ENCODE measurements at places on chromosomes 11 and 22.

- no peak overlapping the region for H3K4me3 ChIP-seq
- H3K4me1 ChIP-seq, result no peaks in the 10 kb centered on the region
- no peaks in the 10 kb centered on the region for H3K27me3 ChIP-seq
- no peaks in the 10 kb centered on the region for H3K36me3 ChIP-seq
- DNase-seq, result no peak
- H3K27ac ChIP-seq, result no peak overlapping the region
Observed at GRCh38 chr11:134398079-134398444, 14.0 kb downstream of the B3GAT1 start.

DNA sequence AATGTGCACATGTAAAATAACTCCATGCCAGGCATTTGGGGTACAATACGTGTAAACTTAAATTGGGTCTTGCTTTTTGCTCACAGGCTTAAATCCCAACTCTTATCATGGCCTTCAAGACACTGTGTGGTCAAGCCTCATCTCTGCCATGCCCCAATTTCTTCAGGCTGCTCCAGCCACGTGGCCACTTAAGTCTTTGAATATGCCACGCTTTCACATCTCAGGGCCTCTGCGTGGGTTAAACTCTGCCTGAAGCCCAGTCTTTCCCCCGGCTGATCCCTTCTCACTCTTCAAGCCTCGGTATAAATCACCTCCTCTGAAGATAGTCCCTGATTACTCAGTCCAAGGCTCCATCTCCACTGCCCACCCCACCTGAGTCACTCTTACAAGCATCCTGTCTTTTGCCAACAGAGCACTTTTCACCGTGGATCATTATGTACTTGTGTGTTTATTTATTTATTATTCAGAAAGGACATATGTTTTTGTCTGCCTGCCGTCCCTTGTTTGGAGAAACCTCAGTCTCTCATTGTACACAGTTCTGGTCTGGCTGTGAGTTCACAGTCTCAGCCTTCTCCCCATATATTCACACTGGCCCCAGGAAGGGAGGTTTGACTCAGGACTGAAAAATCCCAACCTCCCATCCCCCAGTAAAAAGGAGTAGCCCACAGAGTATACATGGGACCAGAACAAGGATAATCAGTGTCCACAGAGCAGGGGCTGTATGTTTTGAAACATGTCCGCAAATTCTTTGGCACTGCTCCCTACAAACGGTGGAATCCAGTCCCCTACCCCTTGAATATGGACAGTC, 344.7 kb downstream of the MN1 start:
- H3K4me3 ChIP-seq, result no peak overlapping the region
- no peak for DNase-seq
- H3K27ac ChIP-seq, result no peak overlapping the region

DNA sequence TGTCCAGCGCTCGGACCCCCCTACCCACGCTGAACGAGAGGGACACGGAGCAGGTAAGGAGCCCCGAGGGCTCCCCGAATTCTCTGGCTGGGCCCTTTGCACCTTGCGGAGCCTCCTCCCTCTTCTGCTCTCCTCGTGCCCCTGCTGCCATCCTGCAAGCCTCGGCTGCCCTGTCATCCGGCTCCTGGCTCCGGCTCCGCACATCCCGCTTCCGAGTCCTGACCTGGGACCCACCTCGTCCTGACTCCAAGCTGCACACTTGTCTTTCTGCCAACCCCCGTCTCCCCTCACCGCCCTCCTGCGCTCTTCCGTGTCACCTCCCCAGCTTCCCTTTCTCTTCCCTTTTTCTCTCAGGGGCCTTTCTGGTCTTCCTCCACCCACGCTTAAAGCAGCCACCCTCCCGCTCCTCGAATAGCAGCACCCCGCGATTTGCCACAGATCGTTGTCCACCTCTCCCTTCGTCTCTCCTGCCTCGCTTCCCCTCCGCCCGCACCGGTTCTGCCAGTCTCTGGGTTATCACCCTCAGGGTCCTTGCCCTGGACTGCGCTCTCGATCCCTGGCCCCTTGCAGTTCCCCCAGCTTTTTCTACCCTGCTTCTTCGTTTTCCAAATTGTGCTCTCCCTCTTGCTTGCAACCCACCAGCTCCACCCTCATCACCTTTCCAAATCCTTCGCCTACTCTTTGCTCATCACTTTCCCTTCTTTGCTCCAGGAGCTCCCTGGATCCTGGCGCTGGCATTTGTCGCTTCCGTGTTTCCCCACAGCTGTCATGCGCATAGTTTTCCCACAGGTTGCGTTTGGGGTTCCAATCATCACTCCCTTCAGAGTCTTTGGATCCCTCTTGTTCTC, 822 bp downstream of the MARK2 start:
- peaks cover 56% of the 10 kb centered on the region for H3K4me1 ChIP-seq
- peak overlapping the region; percentile 86 for H3K27ac ChIP-seq
- peaks cover 18% of the 10 kb centered on the region for H3K36me3 ChIP-seq
- no peaks in the 10 kb centered on the region for H3K27me3 ChIP-seq

DNA sequence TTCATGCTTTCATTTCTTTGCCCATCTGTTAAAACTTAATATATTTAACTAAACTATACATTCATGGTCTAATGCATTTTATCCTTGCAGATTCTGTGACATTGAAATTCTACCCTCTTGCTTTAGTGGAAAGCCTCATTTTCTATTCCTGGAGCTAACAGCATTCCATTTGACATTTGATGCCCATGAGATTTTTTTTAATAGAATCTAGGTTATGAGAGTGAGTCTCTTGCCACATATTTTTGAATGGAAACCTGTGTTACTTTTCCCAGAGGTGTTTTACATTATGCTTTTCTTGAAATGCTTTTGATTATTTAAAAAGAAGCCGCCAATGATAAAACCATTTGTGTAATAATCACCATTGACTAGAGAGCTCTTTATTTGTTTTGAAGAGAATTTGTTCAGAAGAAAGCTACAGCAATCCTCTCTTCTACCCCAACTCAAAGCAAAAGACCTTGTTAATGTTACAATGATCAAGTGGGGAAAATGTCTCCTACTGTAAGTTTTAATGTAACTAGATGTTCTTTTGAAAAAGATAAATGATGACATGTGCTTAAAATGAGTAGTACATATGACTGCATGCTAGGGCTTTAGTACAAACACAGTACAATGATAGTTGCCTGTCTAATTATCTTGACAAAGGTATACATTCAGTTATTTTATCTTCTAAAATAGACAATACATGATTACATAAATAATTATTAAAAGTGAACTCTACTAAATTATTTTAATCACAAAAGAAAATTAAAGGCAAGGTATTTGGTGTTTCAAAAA, 67.3 kb downstream of the GAS2 start:
- no peaks in the 10 kb centered on the region for H3K4me1 ChIP-seq
- H3K27me3 ChIP-seq, result no peaks in the 10 kb centered on the region
- H3K27ac ChIP-seq, result no peak overlapping the region
- DNase-seq, result no peak
- no peaks in the 10 kb centered on the region for H3K36me3 ChIP-seq

DNA sequence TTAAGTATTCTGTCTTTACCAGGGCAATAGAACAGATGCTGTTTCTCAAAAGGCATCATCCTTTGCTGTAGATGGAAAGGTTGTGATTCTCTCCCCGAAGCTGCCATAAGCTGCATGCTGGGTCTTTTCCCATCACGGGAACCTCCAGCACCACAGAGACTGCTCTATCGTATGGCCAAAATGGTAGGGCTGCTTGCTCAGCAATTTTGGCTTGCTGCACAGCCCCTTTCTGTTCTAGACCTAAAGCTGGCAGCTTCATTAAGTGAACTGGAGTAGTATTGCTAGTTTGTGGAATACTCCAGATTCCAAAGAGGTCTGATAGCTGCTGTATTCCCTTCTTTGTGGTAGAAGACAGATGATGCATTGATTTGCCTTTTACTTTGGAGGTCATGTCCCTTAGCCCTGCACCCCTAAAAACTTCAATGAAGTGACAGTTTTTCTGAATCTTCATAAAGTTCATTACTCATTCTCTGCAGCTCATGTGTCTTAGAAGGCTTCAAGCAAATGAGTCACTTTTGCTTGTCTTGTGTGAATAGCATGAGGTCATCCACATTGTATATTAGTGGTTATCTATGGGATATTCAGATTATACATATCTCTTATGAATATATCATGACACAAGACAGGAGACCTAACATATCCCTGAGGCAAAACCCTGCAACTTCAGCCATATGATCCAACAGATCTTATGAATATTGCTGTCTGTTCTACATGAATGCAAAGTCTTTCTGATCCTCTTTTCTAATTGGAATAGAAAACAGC, 245.3 kb downstream of the FAM76B start:
- no peaks in the 10 kb centered on the region for H3K27me3 ChIP-seq
- H3K27ac ChIP-seq, result no peak overlapping the region
- H3K4me1 ChIP-seq, result peaks cover 15% of the 10 kb centered on the region
- DNase-seq, result no peak
- no peaks in the 10 kb centered on the region for H3K36me3 ChIP-seq

- H3K4me1 ChIP-seq, result no peaks in the 10 kb centered on the region
- no peak for DNase-seq
- no peaks in the 10 kb centered on the region for H3K36me3 ChIP-seq
- H3K27me3 ChIP-seq, result no peaks in the 10 kb centered on the region
Observed at GRCh38 chr11:44192017-44192385, 96.5 kb downstream of the EXT2 start.

- DNase-seq, result no peak
- H3K36me3 ChIP-seq, result no peaks in the 10 kb centered on the region
Observed at GRCh38 chr11:111352231-111352746, 26.8 kb downstream of the POU2AF1 start.

DNA sequence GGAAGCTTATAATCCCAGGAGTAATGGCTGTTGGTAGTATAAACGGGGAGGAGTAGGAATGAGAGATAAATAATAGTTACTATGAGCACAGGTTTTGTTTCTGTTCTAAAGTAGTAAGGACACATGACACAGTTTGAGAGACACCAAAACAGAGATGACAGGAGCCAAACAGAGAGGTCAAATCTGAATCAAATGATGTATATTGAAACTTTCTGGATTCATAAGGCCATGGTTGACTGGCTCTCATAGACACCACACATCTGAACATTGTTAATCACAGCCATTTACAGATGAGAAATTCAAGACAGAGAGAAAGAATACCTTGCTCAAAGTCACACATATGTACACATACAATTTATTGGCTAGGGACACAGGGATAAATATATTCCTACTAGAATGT, 63.4 kb upstream of the UCP3 start:
- no peaks in the 10 kb centered on the region for H3K27me3 ChIP-seq
- no peak overlapping the region for H3K27ac ChIP-seq
- DNase-seq, result no peak
- no peak overlapping the region for H3K4me3 ChIP-seq

GRCh38 chr22:27405672-27406388, 395.7 kb downstream of the MN1 start:
- no peaks in the 10 kb centered on the region for H3K27me3 ChIP-seq
- no peaks in the 10 kb centered on the region for H3K36me3 ChIP-seq
- H3K4me3 ChIP-seq, result no peak overlapping the region
- H3K27ac ChIP-seq, result no peak overlapping the region
- no peak for DNase-seq
- no peaks in the 10 kb centered on the region for H3K4me1 ChIP-seq

DNA sequence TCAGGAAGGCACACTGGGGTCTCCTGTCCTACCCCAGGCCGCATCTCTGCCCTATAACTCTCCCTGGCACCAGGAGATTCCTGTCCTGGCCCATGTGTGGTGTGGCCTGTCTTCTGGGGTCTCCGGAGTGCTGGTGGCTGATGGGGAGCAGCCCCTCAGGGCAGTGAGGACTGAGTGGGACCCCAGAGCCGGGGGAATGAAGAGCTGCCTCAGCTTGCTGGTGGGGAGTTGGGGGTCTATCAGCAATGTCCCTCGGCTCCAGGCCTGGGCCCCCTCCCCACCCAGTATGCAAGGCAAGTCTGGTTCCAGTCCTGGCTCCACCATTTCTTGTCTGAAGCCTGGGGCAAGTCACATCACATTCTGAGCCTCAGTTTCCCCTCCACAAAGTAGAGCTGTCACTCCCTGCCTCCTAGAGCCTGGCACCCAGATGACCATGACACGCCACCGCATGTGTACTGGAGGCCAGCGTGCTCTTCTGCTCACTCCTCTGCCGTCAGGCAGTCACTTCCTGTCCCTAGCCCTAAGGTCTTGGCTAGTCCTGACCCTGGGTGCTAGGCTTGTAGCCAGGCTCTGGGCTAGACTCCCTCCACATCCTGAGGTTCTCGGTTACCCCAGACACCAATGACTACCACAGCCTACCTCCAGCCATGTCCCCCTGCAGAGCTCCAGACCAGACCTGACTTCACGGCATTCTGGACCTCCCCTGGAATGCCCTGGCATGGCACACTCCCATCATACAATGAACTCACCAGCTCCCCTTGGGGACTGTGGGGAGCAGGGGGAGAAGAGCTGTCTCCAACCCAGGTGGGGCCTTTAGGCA, 12.8 kb downstream of the ARAP1 start:
- H3K27ac ChIP-seq, result peak overlapping the region; percentile 54
- no peaks in the 10 kb centered on the region for H3K36me3 ChIP-seq
- no peak for DNase-seq
- peaks cover 75% of the 10 kb centered on the region for H3K4me1 ChIP-seq
- no peaks in the 10 kb centered on the region for H3K27me3 ChIP-seq

- DNase-seq, result no peak
- no peak overlapping the region for H3K4me3 ChIP-seq
- no peak overlapping the region for H3K27ac ChIP-seq
- no peaks in the 10 kb centered on the region for H3K4me1 ChIP-seq
- H3K36me3 ChIP-seq, result no peaks in the 10 kb centered on the region
Observed at GRCh38 chr11:64947208-64947814, 11.6 kb upstream of the GPHA2 start.

DNA sequence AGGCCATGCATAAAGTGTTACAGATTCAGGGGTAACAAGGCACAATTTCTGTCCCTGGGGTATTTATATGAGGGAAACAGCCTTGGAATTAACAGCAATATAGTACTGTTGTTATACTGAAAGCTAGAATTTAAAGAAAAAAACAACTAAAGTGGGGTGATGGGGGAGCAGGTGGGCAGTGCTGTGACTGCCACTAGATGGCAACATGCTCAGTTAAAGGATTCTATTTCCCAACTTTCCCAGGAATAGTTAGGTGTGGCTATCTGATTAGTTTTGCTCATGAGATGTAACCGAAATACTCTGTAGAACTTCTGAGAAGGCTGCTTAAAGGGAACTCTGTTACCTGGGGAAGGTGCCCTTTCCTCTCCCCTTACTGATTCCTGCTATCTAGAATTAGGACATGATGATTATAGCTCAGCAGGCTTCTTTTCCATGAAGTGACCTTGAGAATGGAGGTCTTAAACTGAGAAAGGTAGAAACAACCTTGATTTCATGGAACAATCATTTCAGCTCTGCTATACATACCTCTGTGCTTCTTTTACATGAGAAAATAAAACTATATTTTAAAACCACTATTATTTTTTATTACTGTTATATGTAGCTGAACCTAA, 102.6 kb downstream of the RELT start:
- no peak for DNase-seq
- H3K4me3 ChIP-seq, result no peak overlapping the region
- no peaks in the 10 kb centered on the region for H3K36me3 ChIP-seq

- no peak overlapping the region for H3K4me3 ChIP-seq
- no peak for DNase-seq
- H3K27ac ChIP-seq, result peak overlapping the region; percentile 5
- H3K4me1 ChIP-seq, result peaks cover 78% of the 10 kb centered on the region
- no peaks in the 10 kb centered on the region for H3K27me3 ChIP-seq
Observed at GRCh38 chr11:1856306-1857005, 3.6 kb downstream of the LSP1 start.

Measured in CD4-positive, alpha-beta memory T cell (primary cell).